8988T (cell line): ENCODE measurements at places on chromosomes 11 and 22.

GRCh38 chr11:108973402-108974162 lies 308.7 kb downstream of the DDX10 start:
- peak; percentile 38 for DNase-seq

DNA sequence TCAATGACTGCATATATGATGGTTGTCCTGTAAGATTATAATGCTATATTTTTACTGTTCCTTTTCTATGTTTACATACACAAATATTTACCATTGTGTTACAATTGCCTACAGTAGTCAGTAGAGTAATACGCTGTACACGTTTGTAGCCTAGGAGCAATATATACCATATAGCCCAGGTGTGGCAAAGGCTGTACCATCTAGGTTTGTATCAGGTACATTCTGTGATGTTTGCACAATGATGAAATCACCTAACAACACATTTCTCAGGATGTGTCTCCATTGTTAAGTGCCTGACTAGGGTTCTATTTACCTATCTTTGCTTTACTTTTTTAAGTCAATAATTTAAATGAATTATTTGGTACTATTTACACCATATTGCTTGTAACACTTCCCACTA lies 21.9 kb downstream of the PRR5L start:
- DNase-seq, result no peak

- no peak for DNase-seq
Observed at GRCh38 chr22:42363892-42364291, 68.3 kb downstream of the NFAM1 start.

DNA sequence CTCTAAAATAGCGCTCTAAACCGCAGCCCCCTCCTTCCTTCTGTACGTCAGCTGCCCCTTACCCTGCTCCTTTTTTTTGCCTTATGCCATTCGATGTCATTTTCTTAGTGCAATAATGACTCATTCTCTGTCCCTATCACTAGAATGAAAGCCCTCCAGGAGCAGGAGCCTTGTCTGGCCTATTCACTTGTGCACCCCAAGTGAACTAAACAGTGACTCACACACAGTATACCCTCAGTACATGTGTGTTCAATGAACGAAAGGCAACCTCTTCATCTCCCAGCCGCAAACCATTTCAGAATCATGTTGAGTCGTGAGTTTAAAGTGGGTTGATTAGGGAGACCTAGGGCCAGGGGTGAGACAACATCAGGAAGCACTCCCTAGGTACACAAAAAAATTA lies 50.7 kb upstream of the SPATA19 start:
- peak; percentile 2 for DNase-seq

DNA sequence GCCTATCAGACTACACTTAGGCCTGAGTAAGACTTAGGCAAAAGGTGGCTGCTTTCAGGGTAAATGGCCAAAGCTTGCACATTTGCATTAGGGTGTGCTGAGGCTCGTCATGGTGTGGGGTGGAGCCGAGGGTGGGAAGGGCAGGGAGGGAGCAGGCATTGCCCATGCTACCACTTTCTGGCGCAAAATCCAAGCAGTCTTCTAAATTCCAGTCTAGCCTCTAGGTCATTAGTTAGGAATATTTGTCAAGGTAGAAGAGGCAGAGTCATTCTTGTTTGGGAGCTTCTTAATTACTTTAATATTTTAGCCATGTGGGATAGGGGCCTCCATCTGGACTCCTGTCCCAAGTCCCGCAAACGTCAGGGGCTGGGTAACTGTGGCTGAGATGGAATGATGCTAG lies 28.6 kb downstream of the SCUBE1 start:
- DNase-seq, result no peak

GRCh38 chr22:25110846-25111578 lies 88.6 kb upstream of the CRYBB3 start:
- peak; percentile 49 for DNase-seq

DNA sequence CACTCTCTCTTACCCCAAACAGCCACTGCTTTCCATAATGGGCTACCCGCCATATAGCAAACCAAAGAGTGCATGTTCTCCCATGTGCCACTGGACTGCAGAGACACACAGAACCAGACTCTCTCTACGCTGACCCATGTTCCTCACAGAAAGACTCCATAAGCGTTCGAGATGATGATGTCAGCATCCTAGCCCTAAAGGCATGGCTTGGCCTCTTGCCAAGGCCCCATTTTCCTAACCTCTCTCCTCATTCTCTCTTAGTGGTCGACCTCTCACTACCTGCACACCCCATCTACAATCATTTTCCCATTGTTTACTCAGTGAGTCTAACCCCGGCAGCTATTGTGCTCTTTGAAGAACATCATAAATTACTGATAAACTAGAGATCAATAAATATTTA lies 4.9 kb downstream of the NDUFC2 start:
- DNase-seq, result no peak

GRCh38 chr11:75302371-75302770 lies 49.1 kb downstream of the ARRB1 start:
- no peak for DNase-seq

DNA sequence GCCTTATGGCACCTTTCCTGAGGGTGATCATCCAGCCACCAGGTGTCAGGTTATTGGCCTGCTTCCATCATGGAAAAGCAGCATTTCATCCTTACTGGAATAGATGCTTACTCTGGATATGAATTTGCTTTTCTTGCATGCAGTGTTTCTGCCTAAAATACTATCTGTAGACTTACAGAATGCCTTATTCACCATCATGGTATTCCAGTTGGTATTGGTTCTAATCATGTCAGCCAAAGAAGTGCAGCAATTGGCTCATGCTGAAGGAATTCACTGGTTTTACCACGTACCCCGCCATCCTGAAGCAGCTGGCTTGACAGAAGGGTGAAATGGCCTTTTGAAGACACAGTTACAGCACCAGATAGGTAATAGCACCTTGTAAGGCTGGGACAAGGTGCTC lies 194.2 kb downstream of the AASDHPPT start:
- no peak for DNase-seq

DNA sequence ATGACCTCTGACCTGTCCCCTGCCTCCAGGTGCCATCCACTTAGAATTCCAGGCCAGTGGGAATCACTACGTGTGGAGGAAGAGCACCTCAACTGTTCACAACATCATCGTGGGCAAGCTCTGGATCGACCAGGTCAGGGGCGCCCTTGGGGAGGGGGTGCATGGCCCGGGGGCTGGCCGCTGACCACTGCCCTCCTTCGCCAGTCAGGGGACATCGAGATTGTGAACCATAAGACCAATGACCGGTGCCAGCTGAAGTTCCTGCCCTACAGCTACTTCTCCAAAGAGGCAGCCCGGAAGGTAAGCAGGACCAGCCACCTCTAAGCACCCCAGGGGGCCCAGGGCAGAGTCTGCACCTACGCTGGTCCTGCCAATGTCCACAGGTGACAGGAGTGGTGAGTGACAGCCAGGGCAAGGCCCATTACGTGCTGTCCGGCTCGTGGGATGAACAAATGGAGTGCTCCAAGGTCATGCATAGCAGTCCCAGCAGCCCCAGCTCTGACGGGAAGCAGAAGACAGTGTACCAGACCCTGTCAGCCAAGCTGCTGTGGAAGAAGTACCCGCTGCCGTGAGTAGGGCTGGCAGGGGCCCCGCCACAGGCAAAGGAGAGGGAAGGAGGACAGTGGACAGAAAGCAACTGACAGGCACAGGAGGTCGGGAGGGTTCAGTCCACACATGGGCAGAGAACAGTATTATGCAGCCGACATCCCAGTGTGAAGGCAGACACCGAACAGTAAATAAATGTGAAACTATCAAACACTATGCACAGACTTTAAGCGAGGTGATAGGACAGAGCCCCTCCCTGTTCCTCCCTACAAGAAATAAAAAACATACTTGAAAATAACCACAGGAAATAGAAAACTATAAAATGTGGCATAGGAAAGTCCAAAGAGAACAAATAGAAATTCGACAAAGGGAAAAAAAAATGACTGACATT lies 74.9 kb downstream of the MORC2 start:
- DNase-seq, result no peak

DNA sequence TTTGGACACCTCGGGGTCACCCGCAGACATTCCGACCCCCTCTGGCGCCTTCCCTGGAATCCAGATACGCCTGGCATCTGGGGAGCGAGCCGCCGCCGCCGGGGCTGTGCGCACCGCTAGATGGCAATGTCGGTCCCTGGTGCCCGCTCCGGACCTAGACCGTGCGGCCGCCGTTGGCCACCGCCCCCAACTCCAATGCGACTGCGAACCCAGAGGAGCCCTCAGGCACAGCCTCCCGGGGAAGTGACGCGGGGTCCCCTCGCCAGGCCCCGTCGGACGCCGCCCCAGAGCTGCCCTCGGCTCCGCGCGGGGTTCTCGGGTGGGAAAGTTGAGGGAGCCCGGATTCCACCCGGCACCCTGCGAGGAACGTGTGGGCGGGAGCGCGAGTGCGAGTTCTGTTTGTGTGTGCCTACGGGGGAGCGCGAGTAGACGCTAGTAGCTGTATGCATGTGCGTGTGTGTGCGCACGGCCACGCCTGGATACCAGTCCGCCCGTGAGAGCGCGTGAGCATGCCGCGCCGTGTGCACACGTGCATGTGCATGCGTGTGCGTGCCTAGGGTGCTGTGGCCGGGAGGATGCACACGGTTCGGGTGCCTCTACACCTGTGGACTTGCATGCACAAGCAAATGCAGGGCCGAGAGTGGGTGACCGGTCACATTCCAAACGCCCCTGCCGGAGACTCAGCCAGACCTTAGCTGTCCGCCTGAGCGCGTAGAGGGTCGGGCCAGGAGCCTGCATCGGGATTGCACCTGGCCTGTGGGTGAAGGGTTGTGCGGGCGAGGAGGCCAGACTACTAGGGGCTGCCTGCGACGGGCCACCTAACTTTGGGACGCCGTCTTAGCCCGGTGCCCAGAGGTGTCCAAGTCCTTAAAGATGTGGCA lies 1.9 kb downstream of the CHRM4 start:
- DNase-seq, result peak; percentile 100

DNA sequence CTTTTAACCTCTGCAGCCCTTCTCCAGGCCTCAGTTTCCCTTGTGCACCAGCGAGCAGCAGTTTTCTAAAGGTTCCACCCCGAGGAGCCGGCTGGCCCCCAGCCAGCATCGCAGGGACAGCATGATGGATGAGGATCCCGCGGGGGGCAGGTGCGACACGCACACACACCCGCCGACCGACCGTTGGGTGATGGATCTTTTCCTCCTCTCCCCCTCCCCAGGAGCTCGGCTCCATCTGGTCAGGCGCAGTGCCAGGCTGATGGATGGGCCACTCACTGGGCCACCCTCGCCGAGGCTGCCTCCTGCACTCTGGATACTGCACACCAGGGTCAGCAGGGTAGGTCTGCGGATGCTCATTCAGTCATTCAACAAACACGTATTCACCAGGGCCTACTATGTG lies 12.8 kb upstream of the CABP7 start:
- DNase-seq, result no peak

GRCh38 chr22:29208879-29209623 lies 3.4 kb downstream of the EMID1 start:
- DNase-seq, result peak; percentile 11

- no peak for DNase-seq
Observed at GRCh38 chr11:1975185-1975584, 22.5 kb downstream of the H19 start.

GRCh38 chr22:19693981-19694670 lies 20.2 kb upstream of the SEPTIN5 start:
- DNase-seq, result no peak

DNA sequence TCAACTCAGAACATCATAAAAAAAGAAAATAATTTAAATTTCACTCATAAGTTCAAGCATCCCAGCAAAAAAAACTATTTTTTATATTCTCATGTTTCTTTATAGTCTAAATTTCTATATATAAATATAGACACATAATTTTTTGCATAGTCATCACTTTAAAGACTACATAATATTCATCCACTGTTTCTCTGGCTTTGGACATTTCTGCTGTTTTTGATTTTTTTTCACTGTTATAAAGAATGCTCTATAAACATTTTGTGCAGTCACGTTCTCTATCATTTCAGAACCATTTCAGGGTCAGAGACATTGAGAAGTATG lies 59.7 kb upstream of the CLPB start:
- DNase-seq, result no peak

DNA sequence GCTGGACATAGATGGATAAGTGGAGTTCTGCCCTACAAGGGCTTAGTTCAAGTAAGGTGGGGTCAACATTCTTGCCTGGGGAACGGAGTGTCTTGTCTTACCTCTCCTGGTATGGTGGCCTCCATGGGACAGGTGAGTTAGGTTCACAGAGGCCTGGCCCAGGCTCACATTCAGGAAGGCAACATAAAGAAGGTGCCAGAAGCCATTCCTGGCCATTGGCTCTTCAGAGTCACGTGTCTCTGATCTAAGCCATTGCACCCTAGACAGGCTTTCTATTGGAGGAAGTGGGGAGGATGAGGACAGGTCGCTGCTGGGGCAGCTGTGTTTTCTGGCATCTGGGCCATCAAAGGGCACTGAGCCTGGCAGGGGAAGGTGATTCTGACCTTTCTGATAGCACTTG lies 14.8 kb downstream of the LMO2 start:
- DNase-seq, result no peak

- no peak for DNase-seq
Observed at GRCh38 chr22:48315439-48316256, 1512.0 kb downstream of the BRD1 start.

- no peak for DNase-seq
Observed at GRCh38 chr22:27378995-27379394, 422.6 kb downstream of the MN1 start.
